SK-N-SH (cell line): ENCODE measurements at places on chromosomes 4 and X.
A peak's percentile ranks its signal among the peaks of the same experiment; 100 is the strongest.

DNA sequence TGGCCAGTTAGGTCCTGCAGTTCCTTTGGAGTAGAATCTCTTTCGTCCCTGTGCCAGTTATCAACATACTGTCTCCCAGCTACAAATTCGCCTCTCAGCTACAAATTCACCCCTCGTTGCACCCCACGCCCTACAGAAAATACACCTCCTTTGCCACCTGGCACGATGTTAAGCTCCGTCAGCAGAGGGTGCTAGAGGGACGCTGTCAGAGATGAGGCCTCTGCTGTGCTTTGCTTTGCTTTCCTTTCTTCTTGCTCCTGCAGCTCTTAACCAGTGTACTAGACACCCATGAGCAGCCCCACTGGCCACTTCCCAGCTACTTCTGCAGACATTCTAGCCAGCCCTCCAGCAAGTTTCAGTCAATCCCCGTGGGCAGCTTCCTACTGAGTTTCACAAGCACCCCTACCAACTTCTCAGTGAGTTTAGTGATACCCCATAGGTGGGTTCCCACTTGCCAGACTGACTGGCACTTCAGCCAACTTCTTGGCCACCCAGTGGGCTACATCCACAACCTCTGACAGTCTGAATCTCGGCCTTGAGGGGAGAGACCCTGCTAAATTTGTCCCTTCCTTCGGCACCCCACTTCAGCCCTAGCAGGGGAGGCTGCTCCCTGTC is 21.8 kb downstream of the HAUS3 start:
- peak; percentile 63 for DNase-seq

DNA sequence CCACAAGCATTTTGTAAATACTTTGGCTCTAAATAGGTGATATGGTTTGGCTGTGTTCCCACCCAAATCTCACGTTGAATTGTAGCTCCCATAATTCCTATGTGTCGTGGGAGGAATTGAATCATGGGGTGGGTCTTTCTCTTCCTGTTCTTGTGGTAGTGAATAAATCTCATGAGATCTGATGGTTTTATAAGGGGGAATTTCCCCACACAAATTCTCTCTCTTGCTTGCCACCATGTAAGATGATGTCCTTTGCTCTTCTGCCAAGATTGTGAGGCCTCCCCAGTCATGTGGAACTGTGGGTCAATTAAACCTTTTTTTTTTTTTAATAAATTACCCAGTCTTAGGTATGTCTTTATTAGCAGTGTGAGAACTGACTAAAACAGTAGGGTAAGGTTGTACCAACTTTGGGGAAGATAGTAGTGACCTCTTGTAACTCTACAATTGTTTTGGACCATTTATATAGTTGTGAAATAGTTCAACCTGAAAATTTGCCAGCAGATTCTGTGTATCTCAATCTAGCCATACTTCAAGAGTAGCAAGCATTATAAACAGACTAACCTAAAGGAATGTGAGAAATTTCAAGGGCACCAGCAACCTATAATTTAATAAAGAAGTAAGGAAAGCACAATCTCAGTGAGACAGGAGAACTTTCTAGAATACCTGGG is 727.8 kb downstream of the GRID2 start:
- no peak for DNase-seq

- no peak for DNase-seq
Observed at GRCh38 chrX:47579537-47579936, 2.7 kb upstream of the TIMP1 start.

GRCh38 chr4:76523593-76523992 is 88.6 kb downstream of the SHROOM3 start:
- no peak for DNase-seq

DNA sequence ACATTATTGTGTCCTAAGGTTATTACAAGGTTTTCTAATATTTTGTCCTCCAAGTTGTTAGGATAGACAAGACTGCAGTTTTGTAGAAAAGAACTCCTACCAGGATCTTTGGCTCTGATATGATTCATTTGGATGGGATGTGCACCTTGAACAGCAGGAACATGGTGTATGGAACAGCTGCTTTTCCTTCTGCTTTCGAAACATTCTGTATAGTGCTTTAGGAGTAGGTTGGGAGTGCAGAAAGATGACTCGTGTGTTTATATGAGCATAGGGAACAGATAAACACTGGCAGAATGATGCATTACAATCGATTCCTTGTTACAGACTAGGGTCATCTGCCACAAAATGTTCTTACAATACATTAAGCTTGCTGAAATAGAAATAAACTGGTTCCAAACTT is 790.1 kb downstream of the DMD start:
- DNase-seq: no peak

- no peak for DNase-seq
Observed at GRCh38 chr4:99321241-99322191, at the start of gene ADH1B. Gene ADH1B, minus strand, starts transcription at chr4:99321401. Its CDS starts 70 bp downstream, at chr4:99321331.

DNA sequence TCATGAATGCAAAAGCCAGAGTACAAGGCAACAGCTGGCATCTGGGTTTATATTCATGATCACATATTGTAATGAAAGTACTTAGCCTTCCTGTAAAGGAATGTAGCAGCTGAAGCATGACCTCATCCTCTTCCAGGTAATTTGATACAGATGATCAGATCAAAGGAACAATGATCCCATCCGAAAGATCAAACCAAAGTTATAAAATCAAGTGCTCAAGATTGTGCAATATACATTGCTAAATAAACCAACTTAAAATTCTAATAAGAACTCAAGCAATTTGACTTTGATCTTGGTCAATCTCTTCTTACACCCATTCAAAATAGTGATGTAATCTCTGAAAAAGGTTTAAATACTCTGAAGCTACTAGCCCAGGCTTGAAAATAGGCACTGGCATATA is 113.1 kb upstream of the INPP4B start:
- DNase-seq: no peak

DNA sequence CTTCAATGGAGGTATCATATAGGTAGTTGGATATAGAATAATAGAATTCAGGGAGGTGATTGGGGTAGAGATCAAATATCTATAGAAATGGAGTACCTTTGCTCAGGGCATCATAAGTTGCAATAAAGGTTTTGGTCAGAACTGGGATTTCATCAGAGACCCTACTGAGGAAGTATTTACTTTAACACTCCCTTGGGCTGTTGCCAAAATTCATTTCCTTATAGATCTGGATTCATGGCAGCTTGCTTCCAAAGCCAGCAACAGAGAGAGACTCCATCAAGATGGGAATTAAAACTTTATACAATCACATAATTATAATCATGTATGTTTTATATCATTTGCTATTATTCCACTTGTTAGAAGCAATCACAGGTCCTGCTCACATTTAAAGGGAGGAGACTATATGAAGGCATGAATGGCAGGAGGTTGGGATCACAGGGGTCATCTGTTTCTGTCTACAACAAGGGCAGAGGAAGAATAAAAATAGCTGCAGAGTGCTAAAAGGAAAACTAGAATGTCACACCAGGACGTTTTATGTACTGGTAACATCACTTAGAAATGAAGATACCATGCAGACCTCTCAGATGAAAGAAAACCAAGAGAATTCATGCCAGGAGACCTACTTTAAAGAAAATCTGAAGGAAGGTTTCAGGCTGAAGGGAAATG is 902.1 kb upstream of the LCORL start:
- DNase-seq: no peak
